ENCODE measurements at places on chromosomes 5 and 9. TPM values are rescaled to one million over a fixed set of nuclear protein-coding genes. Genes with fewer than 3 reads are reported as not detected.

Gene CATSPER3
- total RNA-seq = 0.68 TPM

Gene FABP6
- 4.9 TPM for total RNA-seq

DNA sequence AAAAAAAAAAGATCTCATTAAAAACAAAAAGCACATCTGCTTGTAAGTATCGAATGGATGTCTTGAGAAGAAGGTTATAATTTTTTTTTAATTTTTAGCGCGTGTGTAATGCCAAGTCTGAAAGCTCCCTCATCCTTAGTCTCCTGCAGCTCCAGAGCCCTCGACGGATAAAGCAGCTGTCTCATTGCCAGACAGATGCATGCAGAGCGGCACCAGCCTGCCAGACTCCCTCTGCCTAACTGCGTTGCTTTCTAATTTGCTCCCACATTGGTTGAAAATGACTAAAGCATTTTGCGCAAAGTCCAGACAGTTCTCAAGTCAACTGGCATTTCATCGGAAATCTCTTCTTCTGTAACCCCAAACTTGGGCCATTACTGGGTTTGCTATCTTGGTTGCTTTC is 29.4 kb downstream of the OLFM1 start:
- H3K27ac ChIP-seq = no peak overlapping the region
- no peaks in the 10 kb centered on the region for H3K27me3 ChIP-seq
- no peak overlapping the region for H3K4me3 ChIP-seq
- no peaks in the 10 kb centered on the region for H3K36me3 ChIP-seq

Gene SCGB3A1
- 1,318 TPM for total RNA-seq

Gene NUTM2G
- not detected for total RNA-seq

Gene LCN10
- total RNA-seq = 2.5 TPM

DNA sequence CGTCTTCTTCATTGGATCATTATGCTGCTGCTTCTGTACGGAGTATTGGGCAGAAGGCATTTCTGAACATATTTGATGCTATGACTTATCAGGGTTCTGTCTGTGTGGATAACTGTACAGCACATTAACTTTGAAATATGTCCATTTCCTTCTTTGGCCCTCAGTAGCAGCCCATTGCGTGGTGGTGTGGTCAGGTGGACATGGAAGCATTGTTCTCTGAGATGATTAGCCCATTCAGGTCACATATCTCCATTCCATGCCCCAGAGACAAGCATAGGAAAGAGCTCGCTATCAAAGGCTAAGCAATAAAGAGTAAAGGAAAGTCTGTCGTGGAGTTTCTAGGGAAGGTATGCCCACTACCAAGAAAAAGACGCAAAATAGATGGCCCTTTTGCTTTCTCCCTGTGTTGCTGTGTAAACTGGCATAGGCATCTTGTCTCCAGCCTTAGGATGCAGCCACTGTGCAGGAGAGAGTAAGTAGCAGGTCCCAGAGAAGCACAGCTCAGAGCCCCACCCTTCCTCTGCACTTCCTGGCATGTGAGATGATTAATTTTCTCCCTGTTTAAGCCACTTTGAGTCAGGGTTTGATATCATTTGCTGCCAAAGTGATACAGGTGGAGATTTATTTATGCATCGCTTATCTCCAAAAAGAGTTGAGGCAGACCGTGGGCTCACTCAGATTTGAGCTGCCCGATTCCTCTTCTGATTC is 221.9 kb downstream of the PDZD2 start:
- DNase-seq = no peak
- no peaks in the 10 kb centered on the region for H3K27me3 ChIP-seq
- no peaks in the 10 kb centered on the region for H3K36me3 ChIP-seq
- no peak overlapping the region for H3K4me3 ChIP-seq
- H3K4me1 ChIP-seq = peaks cover 15% of the 10 kb centered on the region

DNA sequence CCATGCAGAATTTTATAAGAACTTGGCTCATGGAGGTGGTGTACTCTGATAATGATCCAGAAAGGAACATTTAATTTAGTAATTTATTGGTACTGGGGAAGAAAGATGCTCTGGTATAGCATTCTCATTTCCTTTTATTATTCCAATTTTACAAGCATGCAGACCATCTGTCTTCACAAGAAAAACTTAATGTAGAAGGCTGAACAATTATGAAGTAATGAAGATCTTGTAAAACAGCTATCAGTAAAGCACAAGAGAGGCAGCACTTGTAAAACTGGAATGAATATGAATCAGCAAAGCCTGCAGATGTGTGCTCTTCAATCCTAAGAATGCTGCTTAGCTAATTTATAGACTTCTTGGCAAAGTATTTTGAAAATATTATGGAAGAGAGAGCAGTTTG is 300.0 kb downstream of the YTHDC2 start:
- H3K27ac ChIP-seq = no peak overlapping the region
- no peaks in the 10 kb centered on the region for H3K36me3 ChIP-seq
- DNase-seq = no peak
- H3K27me3 ChIP-seq = no peaks in the 10 kb centered on the region
- H3K4me1 ChIP-seq = no peaks in the 10 kb centered on the region
- no peak overlapping the region for H3K4me3 ChIP-seq

GRCh38 chr5:160432196-160432595 is 10.5 kb downstream of the PTTG1 start:
- no peak overlapping the region for H3K27ac ChIP-seq
- H3K4me1 ChIP-seq = no peaks in the 10 kb centered on the region
- H3K4me3 ChIP-seq = no peak overlapping the region
- H3K27me3 ChIP-seq = no peaks in the 10 kb centered on the region
- no peak for DNase-seq

DNA sequence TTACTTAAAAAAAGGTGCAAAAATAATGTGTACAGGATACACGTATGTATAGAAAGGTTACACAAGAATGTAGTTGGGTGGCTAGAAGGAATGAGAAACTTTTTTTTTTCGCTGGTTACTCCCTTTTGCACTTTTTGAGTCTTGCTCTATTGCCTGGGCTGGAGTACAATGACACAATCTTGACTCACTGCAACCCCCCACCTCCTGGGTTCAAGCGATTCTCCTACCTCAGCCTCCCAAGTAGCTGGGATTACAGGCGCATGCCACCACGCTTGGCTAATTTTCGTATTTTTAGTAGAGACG is 15.8 kb downstream of the FBXW11 start:
- peaks cover 24% of the 10 kb centered on the region for H3K4me1 ChIP-seq
- H3K4me3 ChIP-seq = no peak overlapping the region
- peaks cover 15% of the 10 kb centered on the region for H3K36me3 ChIP-seq
- no peak for DNase-seq
- no peak overlapping the region for H3K27ac ChIP-seq
- H3K27me3 ChIP-seq = no peaks in the 10 kb centered on the region

DNA sequence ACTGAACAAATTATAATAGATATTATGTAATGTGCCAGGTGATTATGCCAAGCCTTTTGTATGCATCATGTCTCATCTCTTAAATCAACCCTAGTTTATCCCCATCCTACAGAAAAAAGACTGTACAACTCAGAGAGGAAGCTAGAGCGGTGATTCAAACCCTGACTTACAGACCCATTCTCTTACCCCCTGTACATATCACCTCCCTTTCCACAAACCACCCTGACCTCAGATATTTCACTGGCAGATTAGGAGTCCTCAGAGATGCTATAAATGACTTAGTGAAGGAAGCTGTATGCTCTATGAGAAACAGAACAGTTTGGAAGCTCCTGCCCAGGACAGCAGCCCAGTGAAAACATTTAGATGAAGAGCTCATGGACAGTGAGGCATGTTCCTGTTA is 79.1 kb upstream of the RARS1 start:
- no peaks in the 10 kb centered on the region for H3K4me1 ChIP-seq
- DNase-seq = no peak
- H3K4me3 ChIP-seq = no peak overlapping the region
- peaks cover 33% of the 10 kb centered on the region for H3K36me3 ChIP-seq
- H3K27me3 ChIP-seq = no peaks in the 10 kb centered on the region

- DNase-seq = no peak
- peak overlapping the region; percentile 61 for H3K27ac ChIP-seq
- H3K36me3 ChIP-seq = no peaks in the 10 kb centered on the region
- peaks cover 19% of the 10 kb centered on the region for H3K4me1 ChIP-seq
Observed at GRCh38 chr5:82406205-82406773, 128.1 kb upstream of the RPS23 start.

DNA sequence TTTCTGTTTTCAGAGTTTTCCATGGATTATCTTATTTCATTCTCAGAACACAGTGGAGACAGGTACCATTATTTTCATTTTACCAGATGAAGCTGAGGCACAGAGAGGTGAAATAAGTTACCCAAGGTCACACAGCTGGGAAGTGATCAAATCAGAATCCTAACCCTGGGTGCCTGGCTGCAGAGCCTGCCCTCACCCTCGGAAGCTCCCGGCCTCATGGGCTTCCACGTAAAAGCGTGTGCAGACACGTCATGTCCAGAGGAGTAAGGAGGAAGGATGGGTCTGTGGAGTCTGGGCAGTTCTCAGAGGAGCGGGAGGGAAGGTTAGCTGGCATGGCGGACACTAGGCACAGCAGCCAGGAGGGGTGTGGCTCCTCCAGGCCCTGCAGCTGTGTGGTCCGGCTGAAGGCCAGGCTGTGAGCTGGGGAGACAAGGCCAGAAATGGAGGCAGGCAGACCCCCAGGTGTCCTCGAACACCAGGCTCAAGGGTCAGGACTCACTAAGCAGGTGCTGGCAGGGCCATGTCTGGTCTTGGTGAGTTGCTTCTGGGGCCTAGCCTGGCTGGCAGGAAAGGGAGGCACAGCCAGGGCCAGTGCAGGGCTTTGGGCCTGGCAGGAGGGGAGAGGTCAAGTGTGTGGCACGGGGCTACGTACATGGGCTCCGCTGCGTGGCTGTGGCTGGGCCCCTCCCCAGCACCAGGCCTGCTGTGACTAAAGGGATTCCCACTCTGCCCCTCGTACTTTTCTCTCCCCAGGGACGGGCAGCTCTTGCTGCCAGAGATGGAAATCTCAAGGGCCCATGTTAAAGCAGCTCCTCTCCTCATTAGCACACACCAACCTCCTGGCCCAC is 5.6 kb downstream of the TBC1D9B start:
- H3K4me3 ChIP-seq = no peak overlapping the region
- peaks cover 74% of the 10 kb centered on the region for H3K36me3 ChIP-seq
- H3K27ac ChIP-seq = no peak overlapping the region
- no peaks in the 10 kb centered on the region for H3K27me3 ChIP-seq
- H3K4me1 ChIP-seq = peaks cover 20% of the 10 kb centered on the region

DNA sequence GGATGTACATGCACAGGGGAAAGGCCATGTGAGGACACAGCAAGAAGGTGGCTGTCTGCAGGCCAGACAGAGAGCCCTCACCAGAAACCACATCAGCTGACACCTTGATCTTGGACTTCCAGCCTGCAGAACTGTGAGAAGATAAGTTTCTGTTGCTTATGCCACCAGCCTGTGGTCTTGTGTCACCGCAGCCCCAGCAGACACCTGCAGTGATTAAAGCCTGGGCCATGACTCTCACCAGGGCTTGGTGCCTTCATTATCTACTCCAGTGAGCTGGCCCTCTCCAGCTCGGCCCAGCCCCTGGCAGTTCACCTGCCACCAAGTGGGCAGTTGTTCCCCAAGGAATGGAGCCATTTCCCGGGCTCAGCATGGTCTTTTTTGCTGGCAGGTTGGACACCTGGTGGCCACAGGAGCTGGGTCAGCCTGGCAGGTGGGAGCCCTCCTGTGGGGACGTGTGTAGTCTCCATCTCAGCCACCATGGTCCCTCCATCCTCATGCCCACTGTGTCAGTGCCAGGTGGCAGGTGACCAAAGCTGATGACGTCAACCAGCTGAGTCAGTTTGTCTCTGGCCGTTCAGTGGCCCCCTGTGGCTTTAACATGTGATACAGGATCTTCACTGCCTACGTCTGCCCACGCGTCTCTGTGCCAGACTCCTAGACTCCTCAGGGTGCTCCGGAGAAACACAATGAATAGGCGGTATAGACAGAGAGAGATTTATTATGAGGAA is 99.9 kb upstream of the PPP1R26 start:
- no peaks in the 10 kb centered on the region for H3K27me3 ChIP-seq
- no peak overlapping the region for H3K4me3 ChIP-seq

GRCh38 chr5:78677777-78678668 is 29.5 kb upstream of the LHFPL2 start:
- H3K36me3 ChIP-seq = no peaks in the 10 kb centered on the region
- H3K27ac ChIP-seq = no peak overlapping the region
- DNase-seq = no peak
- no peak overlapping the region for H3K4me3 ChIP-seq

DNA sequence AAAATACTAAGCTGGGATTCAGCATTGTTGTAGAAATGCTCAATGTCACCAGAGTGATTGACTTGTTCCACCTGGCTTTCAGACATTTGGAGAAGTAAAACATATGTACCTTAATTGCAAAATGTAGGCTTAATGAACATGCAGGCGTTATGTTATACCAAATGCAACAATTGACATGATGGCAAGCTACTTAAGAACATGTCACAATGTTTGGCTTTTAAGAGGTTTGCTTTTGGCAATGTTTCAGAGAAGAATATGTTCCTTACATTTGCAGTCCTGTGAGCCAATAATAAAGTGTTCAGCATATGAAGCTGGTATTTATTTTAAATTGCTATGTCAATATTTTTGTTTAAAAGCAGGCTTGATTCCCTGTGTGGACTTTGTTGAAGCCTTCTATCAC is 111.7 kb upstream of the NUDT12 start:
- H3K4me3 ChIP-seq = no peak overlapping the region
- H3K36me3 ChIP-seq = no peaks in the 10 kb centered on the region
- H3K4me1 ChIP-seq = no peaks in the 10 kb centered on the region

Data from lower lobe of right lung (tissue), 2 donors.